ENCODE measurements at places on chromosomes 12 and 14. TPM values are rescaled to one million over a fixed set of nuclear protein-coding genes. Genes with fewer than 3 reads are reported as not detected.
A peak's percentile ranks its signal among the peaks of the same experiment; 100 is the strongest.

DNA sequence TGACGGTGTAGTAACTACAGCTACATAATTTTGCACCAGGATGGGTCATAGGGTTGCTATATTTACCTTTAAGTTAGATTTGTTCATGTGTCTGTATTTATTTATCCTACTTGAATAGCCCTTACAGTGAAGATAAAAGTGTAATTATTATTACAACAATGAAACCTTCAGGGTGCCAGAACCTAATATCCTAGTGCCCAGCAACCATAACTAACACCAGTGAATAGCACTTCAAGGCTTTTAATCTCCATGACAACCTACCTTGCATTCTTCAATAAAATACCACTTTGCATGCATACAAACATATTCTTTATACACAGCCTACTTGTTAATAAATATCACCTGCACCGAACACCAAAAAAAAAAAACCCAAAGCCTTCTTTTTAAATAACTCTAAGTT is 58.7 kb upstream of the G2E3 start:
- H3K36me3 ChIP-seq: peaks cover 2% of the 10 kb centered on the region
- no peak overlapping the region for H3K27ac ChIP-seq
- H3K27me3 ChIP-seq: peaks cover 8% of the 10 kb centered on the region
- no peaks in the 10 kb centered on the region for H3K4me1 ChIP-seq
- no peak overlapping the region for H3K4me3 ChIP-seq

- H3K4me1 ChIP-seq: no peaks in the 10 kb centered on the region
- DNase-seq: no peak
- no peak overlapping the region for H3K27ac ChIP-seq
- peaks cover 2% of the 10 kb centered on the region for H3K36me3 ChIP-seq
- H3K4me3 ChIP-seq: no peak overlapping the region
Measured at GRCh38 chr12:109566424-109566823, 6.9 kb downstream of the MMAB start.

Gene DIP2B
- 22.8 TPM for total RNA-seq

Gene P2RX2
- total RNA-seq: not detected

DNA sequence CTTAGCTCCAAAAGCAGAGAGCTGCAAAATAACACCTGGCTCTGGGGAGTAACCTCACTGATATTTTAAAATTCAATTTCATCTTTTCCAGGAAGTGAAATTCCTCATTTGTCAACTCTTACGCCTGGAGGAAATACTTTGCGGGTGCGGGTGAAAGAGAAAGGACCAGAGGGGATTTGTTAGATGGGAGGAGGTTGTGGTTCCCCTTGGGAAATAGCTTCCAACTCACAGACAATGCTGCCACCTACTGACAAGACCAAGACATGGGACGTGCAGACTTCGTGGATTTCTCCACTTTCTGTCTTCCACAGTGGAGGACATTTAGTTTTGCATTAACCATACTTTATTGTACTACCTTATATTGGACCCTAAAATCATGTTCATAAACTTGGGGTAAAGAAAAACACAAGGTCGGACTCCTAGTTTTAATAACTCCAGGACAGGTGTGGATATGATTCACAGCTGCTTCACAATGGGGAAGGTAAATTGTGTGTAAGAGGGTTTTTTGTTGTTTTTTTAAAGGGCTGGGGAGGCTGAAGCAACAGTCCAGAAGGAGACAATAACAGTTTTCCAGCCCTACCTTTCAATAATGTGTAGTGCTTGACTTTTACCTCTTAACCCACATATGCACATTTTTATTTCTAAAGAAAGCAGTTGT is 10.8 kb downstream of the FBXL14 start:
- H3K4me1 ChIP-seq: peaks cover 10% of the 10 kb centered on the region
- DNase-seq: peak; percentile 53

Gene HHIPL1
- 0.12 TPM for total RNA-seq

DNA sequence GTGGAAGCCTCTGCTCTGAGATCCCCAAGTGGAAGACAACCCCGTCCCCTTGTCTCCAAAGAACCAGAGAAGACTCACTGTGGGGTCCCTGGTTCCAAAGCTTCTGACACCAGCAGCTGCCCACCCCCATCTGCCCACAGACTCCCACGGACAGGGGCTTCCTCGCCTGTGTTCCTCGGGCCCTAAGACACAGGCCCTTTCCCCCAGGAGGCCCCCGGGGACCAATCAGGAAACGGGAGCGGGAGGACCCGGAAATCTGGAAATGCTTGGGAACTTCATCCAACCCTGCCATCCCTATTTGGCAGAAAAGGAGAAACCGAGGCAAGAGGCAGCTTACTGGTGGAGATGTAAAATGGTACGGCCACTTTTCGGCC is 113.1 kb downstream of the NCOR2 start:
- no peaks in the 10 kb centered on the region for H3K27me3 ChIP-seq
- peak overlapping the region; percentile 77 for H3K27ac ChIP-seq
- no peaks in the 10 kb centered on the region for H3K36me3 ChIP-seq
- H3K4me1 ChIP-seq: peaks cover 37% of the 10 kb centered on the region
- H3K4me3 ChIP-seq: peak overlapping the region; percentile 81

Gene DEGS2
- total RNA-seq: not detected

Gene ASCL1
- total RNA-seq: not detected

GRCh38 chr14:74302152-74302628 is 544 bp downstream of the ABCD4 start:
- H3K27me3 ChIP-seq: no peaks in the 10 kb centered on the region
- peak overlapping the region; percentile 100 for H3K4me3 ChIP-seq
- peaks cover 5% of the 10 kb centered on the region for H3K36me3 ChIP-seq

GRCh38 chr12:69405566-69405865 is 46.0 kb downstream of the YEATS4 start:
- no peak overlapping the region for H3K27ac ChIP-seq
- H3K4me3 ChIP-seq: no peak overlapping the region
- H3K27me3 ChIP-seq: no peaks in the 10 kb centered on the region
- DNase-seq: no peak
- H3K36me3 ChIP-seq: peaks cover 2% of the 10 kb centered on the region

DNA sequence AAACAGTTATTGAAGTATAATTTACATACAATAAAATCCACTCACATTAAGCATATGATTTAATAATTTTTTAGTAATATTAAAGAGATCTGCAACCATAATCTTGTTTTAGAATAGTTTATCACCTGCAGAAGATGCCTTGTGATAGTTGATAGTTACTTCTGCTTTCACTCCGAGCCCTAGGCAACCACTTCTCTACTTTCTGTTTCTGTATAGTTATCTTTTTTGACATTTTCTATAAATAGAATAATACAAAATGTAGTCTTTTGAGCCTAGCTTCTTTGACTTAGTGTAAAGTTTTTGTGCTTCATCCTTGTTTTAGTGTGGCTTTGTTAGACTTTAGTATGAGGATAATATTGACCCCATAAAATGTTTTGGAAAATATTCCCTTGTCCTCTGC is 111.0 kb downstream of the MNAT1 start:
- H3K4me3 ChIP-seq: no peak overlapping the region
- DNase-seq: no peak
- H3K4me1 ChIP-seq: peaks cover 5% of the 10 kb centered on the region
- no peaks in the 10 kb centered on the region for H3K27me3 ChIP-seq

GRCh38 chr14:59186306-59186705 is 2.2 kb upstream of the DAAM1 start:
- H3K36me3 ChIP-seq: no peaks in the 10 kb centered on the region
- H3K27ac ChIP-seq: peak overlapping the region; percentile 96
- H3K27me3 ChIP-seq: peaks cover 19% of the 10 kb centered on the region
- peaks cover 14% of the 10 kb centered on the region for H3K4me1 ChIP-seq
- DNase-seq: no peak

DNA sequence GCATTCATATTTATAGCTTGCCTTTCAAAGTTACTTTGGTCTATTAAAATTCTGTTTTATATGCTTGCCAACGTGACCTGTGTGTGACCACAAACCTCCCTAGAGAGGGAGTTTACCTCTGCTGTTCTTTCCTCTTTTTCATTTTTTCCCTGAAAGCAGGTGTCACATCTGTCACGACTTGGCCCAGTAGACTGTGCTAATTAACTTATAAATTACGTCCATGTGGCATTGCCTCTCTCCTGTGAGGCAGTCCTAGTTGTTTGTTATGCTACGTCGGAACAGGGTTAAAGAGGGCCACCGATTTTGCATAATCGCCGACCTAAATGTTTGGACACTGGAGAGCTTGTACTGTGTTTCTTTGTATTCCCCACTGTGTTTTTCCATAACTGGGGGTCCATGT is 343.9 kb upstream of the FLRT2 start:
- H3K27ac ChIP-seq: no peak overlapping the region
- H3K4me3 ChIP-seq: no peak overlapping the region

Measured in T-helper 17 cell (primary cell).